ENCODE measurements at places on chromosomes 7 and 10.

- DNase-seq: no peak
Observed at GRCh38 chr10:82889728-82890127, 1014.7 kb downstream of the NRG3 start.

DNA sequence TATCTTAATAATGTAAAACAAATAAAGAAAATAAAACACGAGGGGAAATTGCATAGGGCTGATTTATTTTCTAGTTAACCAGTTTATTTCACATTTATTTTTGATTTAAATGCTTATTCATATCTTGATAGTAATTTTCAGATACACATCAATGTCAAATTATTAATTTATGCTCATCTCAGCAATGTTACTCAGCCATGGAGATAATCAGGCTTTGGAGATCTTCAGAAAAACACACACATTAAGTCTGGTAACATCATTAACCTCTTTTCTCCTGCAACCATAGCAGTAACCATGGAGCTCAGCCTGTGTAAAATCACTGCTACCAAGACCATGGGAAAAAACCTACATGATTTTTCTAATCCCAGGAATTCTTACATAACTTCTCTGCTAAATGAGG, 31.9 kb upstream of the TBX20 start:
- DNase-seq: no peak

DNA sequence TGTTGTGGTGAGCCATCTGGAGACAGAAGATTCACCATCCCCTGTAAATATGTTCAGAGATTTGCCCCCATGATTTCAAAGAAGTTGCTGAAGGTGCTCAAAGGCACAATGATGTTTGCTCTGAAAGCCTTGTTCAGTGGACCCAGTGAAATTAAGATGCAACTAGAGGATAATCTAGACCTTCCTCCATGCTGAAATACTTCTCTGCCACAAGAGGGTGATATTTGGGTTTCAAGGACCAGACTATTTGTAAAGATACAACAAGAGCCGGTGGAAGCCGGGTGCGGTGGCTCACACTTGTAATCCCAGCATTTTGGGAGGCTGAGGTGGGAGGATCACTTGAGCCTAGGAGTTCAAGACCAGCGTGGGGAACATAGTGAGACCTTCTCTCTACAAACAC, 13.5 kb upstream of the MSRB2 start:
- DNase-seq: no peak

GRCh38 chr7:8833355-8833754, 399.9 kb downstream of the NXPH1 start:
- DNase-seq: no peak

DNA sequence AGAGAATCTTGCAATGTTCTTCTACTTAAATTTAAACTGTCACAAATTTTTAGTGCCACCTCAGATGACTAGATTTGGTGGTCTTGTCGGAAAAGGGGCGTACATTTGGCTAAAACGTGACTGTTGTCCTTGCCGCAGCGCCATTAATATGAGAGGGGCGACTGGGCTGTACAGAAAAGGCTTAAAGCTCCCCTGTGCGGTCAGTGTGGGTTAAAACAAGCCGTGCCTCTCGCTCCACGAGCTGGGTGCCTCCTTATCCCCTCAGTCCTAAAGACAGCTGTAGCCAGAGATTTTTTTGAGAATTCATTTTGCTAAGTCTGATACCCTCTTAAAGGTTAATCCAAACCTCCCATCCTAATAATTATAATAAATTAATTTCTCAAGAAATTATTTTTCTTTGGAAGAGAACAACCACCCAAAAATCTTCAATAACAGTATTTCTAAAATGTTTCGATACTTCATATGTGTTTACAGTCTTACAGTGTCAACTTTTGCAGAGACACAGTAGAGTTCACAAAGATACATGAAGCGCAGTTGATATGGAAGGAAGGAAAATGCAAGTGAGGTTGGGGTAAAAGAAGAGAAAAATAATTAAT, 68.6 kb downstream of the C7orf25 start:
- DNase-seq: no peak

DNA sequence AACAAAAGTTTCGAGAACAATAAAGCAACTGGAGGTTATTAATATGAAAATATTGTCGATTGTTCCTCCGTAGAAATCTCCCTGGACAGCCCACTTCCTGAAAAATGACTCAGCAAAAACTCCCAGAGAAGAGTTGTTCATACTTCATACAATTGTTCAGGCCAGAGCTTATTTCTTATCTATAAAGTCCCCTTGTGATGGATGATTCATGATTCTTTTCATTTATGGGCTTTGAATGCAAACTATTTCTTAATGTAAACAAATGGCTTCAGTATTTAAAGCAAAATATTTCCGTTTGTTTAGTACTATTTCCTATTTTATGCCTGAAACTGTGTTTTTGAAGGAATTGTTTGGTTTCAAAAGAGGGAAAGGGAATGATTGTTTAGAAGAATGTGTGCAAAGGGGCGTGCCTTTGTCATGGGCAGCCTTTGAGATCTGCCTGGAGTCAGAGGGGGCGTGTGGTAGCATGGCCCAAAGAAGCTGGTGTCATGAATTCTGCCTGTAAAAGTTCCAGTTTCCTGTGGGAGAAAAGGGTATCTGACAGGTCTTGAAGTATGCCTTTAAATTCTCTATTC, 26.2 kb upstream of the EXOC6 start:
- DNase-seq: peak; percentile 50
